ENCODE measurements at places on chromosomes 4 and X.
A peak's percentile ranks its signal among the peaks of the same experiment; 100 is the strongest.

GRCh38 chr4:99943904-99944437, 2.4 kb downstream of the DNAJB14 start:
- DNase-seq, result no peak

DNA sequence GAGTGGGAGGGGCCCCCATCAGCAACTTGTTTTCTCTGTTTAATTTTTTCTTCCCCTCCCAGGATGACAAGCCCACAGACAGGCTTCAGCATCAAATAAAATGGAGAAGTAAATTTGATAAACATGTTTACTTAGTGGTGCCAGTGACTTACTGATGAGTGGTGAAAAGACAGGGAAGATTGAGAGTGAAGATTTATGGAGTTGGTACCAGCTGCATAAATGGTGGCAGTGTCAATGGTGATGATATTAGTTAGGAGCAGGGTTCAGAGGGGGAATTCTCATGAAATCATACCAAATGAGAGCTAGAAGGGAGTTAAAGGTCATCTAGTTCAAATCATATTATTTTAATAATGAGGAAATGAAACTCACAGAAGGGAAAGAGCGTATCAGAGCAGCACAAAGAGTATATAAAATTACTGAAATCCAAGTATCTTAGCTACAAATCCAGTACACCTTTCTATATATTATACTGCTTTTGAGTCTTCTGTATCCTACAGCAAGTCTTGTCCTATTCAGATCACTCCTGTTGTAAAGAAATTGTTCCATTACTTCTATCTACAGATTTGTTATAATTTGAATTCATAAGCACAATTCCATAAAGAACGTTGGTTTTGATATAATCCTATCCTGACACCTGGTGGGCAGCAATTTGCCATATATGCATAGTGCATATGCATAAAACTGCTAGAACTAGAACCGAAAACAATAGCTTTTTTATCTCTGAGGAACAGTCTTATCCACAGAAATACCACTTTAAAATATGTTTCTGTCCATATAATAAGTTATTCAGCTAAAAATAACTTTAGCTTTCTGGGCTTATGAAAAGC, 5.0 kb downstream of the P2RY10 start:
- DNase-seq, result no peak

- peak; percentile 80 for DNase-seq
Observed at GRCh38 chrX:53440621-53441517, 6.7 kb upstream of the HSD17B10 start.

DNA sequence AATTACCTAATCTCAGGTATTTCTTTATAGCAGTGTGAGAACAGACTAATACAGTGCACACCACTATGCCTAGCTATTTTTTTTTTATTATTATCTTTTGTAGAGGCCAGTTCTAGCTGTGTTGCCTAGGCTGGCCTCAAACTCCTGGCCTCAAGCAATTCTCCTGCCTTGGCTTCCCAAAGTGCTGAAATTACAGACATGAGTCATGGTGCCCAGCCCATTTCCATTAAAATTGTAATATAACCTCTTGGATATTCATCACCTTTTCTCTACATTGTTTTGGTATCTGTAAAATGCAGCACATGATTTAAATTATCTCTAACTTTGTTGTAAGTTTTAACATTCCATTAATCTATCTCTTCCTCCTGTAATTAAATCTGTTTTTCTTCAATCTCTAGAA, 2052.9 kb downstream of the ARAP2 start:
- no peak for DNase-seq

DNA sequence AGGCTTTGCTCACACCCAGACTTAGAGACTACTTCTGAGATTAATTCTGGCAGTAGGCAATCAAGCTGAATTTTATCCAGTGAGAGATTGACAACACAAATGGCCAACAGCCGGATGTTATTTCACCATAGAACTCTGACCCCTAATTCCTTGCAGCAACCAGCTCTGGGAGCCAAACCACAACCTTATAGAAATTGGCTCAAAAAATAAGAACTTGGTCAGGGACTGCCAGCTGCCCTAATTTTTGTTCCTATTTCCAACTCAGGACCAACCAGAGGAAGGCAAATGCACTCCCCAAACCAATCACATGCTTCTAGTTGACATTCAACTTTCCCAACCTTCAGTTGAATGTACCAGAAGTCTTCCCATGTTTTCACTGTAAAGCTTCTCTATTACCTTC, 269.7 kb downstream of the HS3ST1 start:
- no peak for DNase-seq
